Activated T-helper 1 cell treated with Interleukin-2 at 50 U/mL for 16 hours (primary cell): ENCODE measurements at places on chromosomes 11 and 22.

DNA sequence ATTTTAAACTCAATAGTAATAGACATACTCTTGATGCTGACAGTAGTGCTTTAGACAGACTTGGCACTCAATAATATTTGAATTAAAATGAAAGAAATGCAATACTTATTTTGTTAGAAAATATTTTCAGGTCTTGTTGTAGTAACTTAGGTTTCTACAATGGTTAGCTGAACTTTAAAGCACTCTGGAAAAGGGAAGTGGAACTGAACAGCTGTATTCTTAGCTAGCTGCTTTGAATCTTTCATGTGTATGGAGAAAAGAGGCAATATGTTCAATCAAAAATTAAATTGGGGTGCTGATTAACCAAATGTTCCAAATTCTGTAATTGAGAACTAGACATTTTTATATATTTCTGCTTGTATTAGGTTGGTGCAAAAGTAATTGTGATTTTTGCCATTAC is 517.9 kb upstream of the RAG2 start:
- DNase-seq, result no peak

- no peak for DNase-seq
These were observed 11.3 kb downstream of the MYBPC3 start for GRCh38 chr11:47340980-47341775.

DNA sequence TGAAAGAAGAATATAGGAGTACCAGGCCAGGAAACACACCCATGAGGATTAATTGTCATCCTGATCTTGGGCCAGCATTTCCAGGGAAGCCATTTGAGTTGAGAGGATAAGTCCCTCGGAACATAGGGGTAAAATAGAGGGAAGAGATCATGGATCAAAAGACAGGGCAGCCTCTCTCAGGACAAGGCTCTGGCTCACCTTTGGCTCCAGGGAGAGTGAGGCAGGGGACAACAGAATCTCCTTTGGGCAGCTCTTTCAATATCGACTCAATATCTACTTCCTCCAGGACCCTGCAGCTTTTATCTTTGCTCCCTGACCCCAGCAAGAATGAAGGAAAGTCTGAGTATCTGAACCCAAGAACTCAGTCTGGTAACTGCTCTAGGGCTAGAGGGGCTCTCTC is at the start of gene OR2AG1:
Gene OR2AG1, plus strand, starts transcription at position 301 of the 400 bp plus-strand sequence. CDS start 2,018 bp downstream, outside the sequence.
- DNase-seq, result no peak

DNA sequence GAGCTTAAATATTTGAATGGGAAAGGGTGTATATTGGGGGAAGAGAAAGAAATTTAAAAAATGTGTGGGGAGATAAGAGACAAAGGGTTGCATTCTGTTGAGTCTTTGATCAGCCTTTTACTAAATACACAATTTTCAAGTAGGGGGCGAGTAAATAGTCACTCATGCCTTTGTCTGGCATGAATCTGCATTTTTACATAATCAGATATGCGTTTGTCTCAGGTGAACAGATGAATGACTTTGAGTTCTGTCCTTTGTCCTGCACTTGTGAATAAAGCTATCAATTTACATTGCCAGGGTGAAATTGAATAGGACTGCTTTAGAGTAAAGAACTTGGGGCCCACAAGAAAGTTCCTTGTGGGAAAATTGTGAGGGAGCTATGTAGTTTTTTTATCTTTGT is 523.6 kb upstream of the LUZP2 start:
- DNase-seq, result no peak

DNA sequence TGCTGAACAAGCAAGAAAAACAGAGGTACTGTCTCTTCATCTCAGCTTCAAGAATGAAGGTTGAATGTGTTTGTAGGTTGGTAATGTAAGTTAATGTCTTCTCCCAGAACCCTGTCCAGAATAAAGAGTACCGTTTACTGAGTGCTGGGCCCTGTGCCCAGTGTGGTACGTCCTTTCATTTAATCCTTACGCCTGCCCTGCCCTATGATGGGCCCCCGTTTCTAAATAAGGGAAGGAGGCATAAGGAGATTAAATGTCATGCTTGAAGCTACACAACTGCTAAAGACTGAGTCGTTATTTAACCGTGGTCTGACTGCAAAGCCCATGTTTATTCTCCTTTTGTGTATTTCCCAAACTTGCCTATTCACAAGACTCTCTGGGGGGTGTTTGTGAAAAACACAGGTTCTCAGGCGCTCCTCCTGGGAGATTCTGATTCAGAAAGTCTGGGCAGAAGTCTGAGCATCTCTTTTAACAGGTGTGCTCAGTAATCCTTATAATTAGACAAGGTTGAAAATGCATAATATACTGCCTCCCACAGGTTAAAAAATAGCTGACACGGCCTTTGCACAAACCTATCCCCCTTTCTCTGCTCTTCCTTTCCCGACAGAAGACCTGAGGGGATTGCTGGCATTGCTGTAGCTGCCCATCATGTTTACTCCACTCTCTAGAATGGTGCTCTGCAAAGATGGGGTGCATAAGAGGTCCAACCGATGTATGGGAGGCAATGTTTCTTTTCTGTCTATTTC is 56.3 kb upstream of the ZBTB44 start:
- no peak for DNase-seq

- DNase-seq, result no peak
These were observed 47.9 kb downstream of the CHRDL2 start for GRCh38 chr11:74683279-74683871.
